Adipocyte (in vitro differentiated cells): ENCODE measurements at places on chromosomes 12 and 14.

GRCh38 chr14:68349900-68350629 is 442.8 kb downstream of the ZFP36L1 start:
- peak; percentile 70 for DNase-seq

DNA sequence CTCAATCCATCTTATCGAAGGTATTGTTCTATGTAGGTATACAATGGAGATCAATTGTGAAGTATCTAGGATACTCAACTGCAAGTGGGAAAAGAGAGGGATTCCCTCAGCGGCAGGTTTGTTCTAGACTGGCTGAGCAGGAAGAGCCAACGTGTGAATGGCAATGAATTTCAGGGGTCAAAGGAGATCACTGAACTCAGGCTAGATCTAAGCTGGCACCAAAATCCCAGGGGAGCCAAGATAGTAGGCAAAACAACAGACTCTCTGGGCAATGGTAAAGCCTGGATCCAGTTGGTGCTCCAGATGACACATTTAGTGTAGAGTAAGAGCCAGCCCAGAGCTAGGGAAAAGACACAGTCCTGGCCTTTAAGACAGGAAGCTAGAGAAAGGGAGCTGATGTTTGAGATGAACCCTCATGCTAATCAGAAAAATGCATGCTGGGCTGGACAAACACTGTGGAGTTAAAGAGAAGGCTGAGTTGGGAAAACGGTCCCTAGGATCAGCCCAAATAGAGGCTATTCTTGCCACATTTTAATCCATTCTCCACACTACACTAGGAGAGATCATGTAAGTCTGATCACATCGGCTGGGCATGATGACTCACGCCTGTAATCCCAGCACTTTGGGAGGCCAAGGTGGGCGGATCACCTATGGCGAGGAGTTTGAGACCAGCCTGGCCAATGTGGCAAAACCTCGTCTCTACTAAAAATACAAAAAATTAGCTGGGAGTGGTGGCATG is 45.6 kb downstream of the EFCAB11 start:
- no peak for DNase-seq

GRCh38 chr12:76238688-76239087 is 109.5 kb downstream of the BBS10 start:
- DNase-seq, result no peak

- DNase-seq, result no peak
Observed at GRCh38 chr12:51729331-51729730, 119.2 kb downstream of the FIGNL2 start.

DNA sequence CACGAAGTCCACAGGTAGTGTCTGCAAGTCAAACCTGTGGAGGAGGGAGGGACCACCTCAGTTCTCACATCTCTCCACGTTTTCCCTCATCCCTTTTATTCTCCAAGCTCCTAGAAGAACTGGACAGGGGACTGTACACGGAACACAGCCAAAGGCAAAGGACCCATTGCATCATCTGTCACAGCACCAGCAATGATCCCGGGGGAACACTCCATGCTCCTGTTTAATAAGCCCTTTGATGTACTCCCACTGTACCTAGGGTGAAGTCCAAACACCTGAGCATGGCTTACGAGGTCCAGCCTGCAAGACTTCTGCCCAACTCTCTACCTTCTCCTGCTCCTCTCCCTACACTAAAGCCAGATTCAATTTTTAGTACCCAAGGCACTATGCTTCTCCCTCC is 26.5 kb downstream of the PRPF40B start:
- DNase-seq, result no peak

GRCh38 chr12:53191096-53191884 is 10.6 kb upstream of the CSAD start:
- no peak for DNase-seq
